ENCODE measurements at places on chromosomes 5 and 9.

DNA sequence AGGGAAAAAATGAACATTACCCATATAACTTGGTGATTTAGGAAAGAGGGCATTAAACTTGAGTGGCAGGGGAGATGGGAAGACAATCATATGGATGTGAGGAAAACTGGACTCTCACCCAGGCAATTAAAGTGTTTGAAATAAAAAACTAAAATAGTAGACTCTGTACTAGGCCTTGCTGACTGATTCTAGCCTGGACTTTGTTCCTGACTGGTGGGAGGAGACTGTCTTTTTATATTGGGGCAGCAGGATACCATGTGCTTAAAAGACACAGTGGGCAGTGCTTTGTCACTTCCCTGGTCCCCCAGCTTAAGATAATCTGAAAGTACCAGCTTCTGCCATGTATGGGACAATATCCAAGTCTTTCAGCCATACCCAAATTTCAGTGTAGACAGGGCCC, 107.0 kb downstream of the ACTL7B start:
- no peak for DNase-seq

GRCh38 chr5:134146651-134147518, 29.9 kb downstream of the SKP1 start:
- DNase-seq, result no peak

- DNase-seq, result peak; percentile 95
These were observed at the start of gene UGCG for GRCh38 chr9:111895996-111896941. UGCG (plus strand) TSS chr9:111896814; CDS start chr9:111897216, 402 bp downstream.

DNA sequence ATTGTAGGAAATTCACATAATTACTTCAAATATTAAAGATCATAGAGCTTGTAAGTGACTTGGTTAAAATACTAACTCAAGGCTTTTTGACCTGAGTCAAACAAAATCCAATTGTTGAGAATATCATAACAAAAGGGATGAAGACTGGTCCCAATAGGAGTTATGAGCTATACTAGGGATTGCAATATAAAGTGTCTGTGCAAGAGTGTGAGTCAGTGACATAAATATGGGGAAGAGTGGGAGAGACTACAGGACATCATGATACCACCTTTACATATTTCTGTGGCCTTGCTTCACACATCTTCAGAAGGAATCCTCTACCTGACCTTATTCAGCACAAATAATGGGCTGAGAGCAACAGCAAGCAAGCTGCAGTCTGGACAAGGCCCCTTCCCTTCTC, 180.9 kb upstream of the SLC24A2 start:
- no peak for DNase-seq

DNA sequence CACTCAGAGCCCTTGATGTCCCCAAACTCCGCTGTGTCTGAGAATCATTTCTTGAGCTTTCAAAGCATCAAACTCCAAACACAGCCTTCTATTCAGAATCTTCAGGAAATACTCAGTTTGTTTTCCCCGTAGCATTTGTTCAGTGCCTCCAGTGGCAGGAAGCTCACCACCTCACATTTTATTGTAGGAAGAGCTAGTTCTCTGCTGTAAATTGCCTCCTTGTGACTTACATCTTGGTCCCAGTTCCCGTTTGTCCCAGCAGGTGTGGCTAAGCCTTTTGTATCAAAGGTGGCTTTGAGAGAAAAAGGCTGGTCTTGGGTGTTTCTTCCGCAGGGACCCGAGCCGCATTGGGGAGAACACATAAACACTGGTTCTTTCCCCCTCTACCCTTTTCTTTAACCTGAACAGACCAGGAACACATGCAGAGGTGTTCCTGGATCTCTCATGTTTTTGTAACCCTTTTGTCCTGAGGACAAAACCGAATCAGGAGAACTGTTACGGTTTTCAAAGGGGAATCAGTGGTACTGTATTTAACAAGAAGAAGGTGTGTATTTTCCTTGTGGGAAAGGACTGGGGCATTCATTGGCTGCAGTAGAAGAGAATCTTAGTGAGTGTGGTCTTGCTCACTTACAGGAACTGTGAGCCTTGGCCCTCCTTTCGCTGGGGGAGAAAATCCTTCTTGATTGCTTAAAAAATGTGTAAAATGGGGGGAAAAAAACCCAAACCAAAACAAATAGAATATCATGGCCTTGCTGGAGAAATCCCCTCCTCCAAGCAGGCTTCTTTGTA, 1.9 kb downstream of the OSMR start:
- DNase-seq, result no peak

GRCh38 chr9:15300218-15300617, 6.8 kb downstream of the TTC39B start:
- DNase-seq, result no peak

GRCh38 chr5:58666598-58667581, 84.0 kb downstream of the RAB3C start:
- DNase-seq, result no peak

- no peak for DNase-seq
These were observed 84.0 kb downstream of the WNK2 start for GRCh38 chr9:93267681-93268505.

GRCh38 chr5:95221234-95221633, 63.7 kb downstream of the MCTP1 start:
- DNase-seq, result no peak

DNA sequence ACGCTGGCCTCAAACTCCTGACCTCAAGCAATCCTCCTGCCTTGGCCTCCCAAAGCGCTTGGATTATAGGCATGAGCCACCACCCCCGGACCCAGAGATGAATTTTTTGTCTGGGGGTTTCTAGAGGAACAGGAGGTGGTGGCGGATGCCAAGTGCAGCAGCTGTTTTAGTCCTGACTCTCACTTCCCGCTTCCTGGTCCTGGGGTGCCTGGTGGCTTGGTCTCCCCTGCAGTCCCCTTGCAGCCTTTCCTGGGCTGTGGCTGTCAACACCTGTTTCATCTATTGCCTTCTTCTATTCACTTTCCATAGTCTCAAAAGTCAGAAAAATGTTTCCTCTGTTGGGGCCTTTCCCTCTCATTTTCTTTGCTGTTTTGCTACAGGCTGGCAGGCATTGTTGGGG, 6.5 kb upstream of the NHP2 start:
- no peak for DNase-seq

GRCh38 chr5:111704452-111705085, 52.4 kb downstream of the NREP start:
- DNase-seq, result no peak

DNA sequence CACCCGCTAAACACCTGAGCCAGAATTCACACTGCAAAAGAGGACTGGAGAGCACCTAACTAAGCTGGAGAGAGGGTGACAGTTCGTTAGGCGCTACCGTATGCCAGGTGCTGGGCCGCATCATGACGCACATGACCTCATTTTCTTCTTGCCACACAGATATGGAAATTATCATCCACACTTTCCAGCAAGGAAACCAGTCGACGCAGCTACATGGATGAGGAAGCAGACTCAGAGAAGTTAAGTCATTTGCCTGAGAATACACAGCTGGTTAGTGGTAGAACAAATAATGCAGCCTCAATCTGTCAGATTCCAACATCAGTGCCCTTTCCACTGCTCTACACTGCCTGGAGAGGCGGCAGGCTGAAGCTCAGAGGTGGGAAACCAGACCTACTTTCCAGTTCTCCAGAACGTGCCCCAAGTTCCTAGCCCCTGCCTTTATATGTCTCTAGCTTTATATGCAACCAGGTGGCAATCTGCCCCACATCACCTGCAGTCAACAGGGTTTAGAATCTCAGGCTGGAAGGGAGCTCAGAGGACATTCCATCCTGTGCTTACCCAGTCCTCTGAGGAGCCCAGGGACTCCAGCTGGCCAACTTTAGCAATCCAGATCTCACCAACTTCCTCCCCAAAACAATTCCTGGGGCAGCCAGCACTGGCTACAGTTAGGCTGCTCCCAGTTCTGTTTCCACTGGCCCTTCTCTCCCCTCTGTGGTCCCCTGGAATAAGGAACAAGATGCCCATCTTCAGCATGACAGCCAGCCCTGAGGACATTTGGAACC, 8.8 kb downstream of the TNIP1 start:
- no peak for DNase-seq

- DNase-seq, result no peak
These were observed 1.3 kb downstream of the MINAR2 start for GRCh38 chr5:129748913-129749880.

DNA sequence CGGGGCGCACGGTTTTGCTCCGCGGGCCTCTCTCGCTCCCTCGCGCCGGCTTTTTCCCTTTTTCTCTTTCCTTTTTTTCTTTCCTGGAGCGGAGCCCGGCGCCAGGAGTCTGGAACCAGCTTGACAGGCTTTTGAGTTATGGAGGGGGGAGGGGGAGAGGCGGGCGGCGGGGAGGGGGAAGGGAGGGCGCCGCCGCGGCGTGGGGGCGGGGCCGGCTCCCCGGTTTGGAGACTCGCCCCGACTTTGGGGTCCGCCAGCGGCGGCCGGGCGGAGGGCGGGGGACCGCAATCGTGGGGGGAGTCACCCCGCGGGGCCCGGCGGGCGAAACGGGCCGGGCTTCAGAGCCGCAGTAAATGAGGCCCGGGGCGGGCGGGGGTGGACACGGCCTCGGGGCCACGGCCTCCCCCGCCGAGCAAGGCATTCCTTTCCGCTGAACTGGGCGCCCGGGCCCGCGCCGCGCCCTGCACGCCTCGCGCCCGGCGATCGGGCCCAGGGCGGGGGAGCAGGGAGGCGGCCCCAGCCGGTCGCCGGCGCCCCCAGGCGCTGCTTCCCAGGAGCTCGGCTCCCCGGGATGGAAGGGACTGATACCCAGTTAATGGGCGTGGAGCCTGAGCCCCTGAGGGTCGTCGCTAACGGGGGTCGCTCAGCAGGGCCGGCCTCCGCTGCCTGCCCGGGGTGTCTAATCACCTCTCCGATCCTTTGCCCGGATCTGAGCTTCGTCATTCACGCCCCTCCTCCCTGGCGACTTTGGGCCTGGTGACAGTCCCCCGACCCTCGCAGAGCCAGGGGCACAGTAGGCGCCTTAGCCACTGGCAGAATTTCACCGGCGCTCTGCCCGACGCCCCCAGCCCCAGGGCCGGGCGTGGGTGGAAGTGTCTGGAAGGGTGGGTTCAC, 138.1 kb downstream of the C9orf50 start:
- peak; percentile 81 for DNase-seq

DNA sequence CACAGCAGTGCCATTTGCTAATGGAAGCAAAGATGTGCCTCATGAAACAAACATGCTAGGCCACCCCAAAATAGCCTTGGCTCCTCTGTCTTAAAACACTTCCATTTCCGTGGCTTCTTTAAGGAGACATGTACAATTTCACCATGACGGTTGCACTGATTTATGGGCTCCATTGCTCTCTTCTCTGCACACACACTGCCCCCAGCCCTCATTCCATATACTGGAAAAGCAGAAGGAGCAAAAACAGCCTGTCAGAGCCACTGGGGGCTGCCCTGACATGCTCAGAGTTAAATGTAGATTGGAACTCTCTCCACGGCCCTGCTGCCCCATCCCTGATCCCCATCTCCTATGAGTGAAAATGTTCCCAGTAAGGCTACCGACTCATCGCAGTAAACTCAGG, 114.8 kb downstream of the ROR2 start:
- DNase-seq, result no peak

- no peak for DNase-seq
These were observed 26.3 kb upstream of the RIOK2 start for GRCh38 chr5:97209343-97209742.

DNA sequence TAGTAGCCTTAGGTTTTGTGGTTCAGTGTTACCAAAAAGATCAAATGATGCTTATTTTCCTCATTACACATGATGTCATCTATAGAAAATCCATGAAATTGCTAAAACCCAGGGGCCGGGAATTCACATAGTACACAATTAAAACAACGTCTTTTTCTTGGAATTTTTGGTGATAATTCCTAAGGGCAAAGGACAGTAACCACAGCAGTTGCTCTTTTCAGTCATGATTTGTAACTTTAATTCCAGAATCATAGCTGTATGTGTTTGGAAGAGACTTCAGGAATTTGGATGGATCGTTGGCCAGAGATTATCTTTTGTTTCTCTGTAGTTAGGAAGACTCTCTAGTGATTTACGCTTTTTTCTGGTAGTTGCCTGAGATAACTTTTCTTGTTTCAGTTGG, 748.7 kb downstream of the TLE4 start:
- DNase-seq, result no peak

- no peak for DNase-seq
These were observed 580.8 kb downstream of the BNC2 start for GRCh38 chr9:16289639-16290038.

GRCh38 chr9:71806901-71807307, 38.6 kb upstream of the CEMIP2 start:
- no peak for DNase-seq

GRCh38 chr5:69528035-69528434, 32.0 kb upstream of the GTF2H2C start:
- DNase-seq, result no peak

- DNase-seq, result peak; percentile 61
These were observed 2.6 kb downstream of the NKD2 start for GRCh38 chr5:1011226-1011631.

- no peak for DNase-seq
These were observed 72.0 kb downstream of the PIK3R1 start for GRCh38 chr5:68287631-68287975.

GRCh38 chr5:148309019-148309418, 3.2 kb upstream of the SPINK7 start:
- DNase-seq, result no peak

DNA sequence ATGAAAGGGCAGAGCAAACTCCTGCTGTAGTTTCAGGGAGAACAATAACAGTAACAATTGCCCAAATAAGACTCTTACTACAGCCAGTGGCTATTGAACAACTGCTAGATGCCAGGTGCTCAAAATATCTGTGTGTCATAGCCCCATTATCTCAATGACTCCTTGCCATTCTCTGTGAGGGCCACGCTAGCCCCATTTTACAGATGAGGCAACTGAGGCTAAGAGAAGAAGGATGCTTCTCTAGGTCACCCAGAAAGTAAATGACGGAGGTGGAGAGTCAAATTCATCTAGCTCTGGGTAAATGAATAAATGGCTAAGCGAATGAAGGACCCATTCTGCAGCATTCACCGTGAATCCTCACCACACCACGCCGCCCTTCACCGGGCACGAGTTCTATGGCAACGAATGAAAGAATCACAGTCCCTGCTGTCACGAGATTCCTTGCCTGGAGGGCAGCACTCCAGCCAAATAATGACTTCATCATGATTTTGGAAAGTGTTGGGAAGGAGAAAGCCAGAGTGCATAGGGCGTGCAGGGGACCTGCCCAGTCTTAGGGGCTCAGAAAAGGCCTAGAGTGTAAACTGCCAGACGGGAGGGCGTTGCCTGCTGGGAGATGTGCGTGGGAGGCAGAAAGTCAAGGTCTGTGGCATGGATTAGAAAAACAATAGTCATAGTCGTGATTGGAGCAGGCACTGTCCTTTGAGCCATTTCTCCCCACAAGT, 147.2 kb downstream of the C9orf50 start:
- DNase-seq, result no peak

GRCh38 chr5:54700986-54701578, 183.5 kb downstream of the SNX18 start:
- no peak for DNase-seq

DNA sequence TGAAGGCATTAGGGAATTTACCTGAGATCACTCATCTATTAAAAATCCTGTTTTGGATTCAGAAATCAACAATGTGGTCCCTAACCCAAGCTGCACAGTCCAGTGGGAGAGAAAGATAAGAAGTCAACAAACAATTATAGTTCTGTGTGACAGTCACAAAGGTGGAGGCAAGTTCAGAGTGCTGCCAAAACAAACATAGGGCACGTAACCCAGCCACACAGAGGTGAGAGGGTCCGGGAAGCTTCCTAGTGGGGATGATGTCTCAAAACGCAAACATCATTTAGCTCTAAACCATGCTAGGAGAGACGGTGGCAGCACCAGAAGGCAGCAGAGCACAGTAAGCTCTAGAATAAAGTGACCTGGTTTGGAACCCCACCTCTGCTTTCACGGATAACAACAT, 158.9 kb downstream of the MAPKAP1 start:
- no peak for DNase-seq

- no peak for DNase-seq
These were observed 235.5 kb downstream of the FANCC start for GRCh38 chr9:95081998-95082397.
